Spinal cord (tissue), 10 donors: ENCODE measurements at places on chromosomes 2 and 18. TPM values are rescaled to one million over a fixed set of nuclear protein-coding genes. Genes with fewer than 3 reads are reported as not detected.

STON1 gene
- polyA plus RNA-seq: 19.5 TPM

PARD3B gene
- 10.8 TPM for polyA plus RNA-seq

SPATS2L gene
- 107 TPM for polyA plus RNA-seq

HRH4 gene
- 0.18 TPM for polyA plus RNA-seq

EML6 gene
- polyA plus RNA-seq: 22.6 TPM

RUFY4 gene
- polyA plus RNA-seq: 0.67 TPM

TUBA4B gene
- polyA plus RNA-seq: 0.38 TPM

TP53I3 gene
- polyA plus RNA-seq: 28.0 TPM

MEP1B gene
- 0.14 TPM for polyA plus RNA-seq

SPEG gene
- polyA plus RNA-seq: 84.2 TPM
